Epithelial cell of proximal tubule (primary cell): ENCODE measurements at places on chromosomes 4 and X.

GRCh38 chrX:141839856-141840255, 1.7 kb downstream of the MAGEC3 start:
- no peak for DNase-seq

- DNase-seq = no peak
Observed at GRCh38 chr4:10033191-10033881, 12.0 kb upstream of the SLC2A9 start.

- DNase-seq = no peak
Observed at GRCh38 chr4:3211866-3212265, 37.1 kb upstream of the MSANTD1 start.

GRCh38 chr4:86032476-86033022, 327.3 kb downstream of the MAPK10 start:
- peak; percentile 72 for DNase-seq

DNA sequence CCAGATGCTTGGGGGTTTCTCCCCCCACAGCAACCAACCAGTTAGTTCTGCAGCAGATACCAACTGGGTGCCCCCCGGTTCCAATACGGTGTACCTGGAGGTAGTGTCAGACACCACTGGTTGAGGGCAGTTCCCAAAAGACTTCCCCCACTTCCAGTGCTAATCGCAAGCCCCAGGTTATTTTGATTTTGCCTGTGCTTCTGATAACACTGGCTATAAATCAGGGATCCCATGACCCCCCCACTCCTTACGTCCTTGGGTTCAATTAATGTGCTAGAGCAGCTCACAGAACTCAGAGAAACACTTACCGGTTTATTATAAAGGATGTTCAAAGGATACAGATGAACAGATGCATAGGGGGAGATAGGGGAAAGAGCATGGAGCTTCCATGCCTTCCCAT, 5.5 kb downstream of the CLCN3 start:
- no peak for DNase-seq

GRCh38 chrX:151631822-151632221, 63.4 kb upstream of the PRRG3 start:
- DNase-seq = no peak

- DNase-seq = no peak
Observed at GRCh38 chrX:50877310-50877709, 33.2 kb upstream of the BMP15 start.

DNA sequence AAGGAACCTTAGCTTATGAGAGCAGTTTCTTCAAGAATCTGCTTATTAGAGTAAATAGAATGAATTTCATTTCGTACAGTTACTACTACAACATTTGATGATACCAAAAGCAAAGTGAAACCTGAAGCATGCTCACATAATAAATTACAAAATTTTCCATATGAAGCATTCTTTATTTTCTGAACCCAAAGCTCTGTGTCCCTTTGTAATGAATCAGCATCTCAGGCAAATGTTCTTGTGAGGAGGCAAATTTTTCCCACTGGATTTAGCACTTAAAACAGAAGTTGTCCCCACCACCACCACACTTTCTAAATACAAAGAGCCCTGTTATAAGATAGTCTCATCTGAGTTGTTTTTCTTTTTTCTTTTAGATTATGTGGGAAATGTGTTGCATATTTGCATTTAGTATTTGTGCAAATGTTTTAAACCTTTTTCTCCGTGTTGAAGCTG, 70.7 kb upstream of the NFKB1 start:
- no peak for DNase-seq
